ENCODE measurements at places on chromosomes 1 and 21.

GRCh38 chr1:27570784-27571183 lies 33.2 kb downstream of the AHDC1 start:
- DNase-seq, result no peak

DNA sequence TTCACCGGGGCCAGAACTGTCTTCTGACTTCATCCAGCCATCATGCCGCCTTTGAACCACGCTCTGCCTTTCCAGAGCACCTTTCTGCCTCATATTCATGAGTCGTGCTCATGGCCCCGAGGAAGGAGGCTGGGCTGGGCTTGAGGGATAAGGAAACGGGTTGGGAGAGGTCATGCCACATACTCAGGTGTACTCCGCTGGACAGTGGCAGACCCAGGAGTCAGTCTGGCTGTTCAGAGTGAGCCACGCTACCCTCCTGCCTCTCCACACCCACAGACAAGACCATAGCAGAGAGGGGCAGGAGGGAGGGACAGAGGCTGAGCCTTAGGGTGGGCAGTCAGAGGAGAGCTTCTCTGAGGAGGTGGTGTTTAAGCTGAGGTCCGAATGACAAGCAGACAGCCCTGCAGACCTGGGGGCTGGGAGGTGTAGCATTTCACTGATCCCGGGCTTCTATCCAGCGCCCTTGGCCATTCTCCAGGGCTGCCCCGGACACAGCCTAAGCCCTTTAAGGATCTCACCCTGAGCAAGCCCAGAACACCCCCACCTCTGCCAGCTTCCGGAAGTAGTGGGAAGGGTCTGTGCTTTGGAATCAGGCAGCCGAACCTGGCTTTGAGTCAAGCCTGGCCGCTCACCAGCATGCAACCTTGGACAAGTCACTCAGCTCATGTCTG lies 102.3 kb downstream of the LACTBL1 start:
- DNase-seq, result no peak

DNA sequence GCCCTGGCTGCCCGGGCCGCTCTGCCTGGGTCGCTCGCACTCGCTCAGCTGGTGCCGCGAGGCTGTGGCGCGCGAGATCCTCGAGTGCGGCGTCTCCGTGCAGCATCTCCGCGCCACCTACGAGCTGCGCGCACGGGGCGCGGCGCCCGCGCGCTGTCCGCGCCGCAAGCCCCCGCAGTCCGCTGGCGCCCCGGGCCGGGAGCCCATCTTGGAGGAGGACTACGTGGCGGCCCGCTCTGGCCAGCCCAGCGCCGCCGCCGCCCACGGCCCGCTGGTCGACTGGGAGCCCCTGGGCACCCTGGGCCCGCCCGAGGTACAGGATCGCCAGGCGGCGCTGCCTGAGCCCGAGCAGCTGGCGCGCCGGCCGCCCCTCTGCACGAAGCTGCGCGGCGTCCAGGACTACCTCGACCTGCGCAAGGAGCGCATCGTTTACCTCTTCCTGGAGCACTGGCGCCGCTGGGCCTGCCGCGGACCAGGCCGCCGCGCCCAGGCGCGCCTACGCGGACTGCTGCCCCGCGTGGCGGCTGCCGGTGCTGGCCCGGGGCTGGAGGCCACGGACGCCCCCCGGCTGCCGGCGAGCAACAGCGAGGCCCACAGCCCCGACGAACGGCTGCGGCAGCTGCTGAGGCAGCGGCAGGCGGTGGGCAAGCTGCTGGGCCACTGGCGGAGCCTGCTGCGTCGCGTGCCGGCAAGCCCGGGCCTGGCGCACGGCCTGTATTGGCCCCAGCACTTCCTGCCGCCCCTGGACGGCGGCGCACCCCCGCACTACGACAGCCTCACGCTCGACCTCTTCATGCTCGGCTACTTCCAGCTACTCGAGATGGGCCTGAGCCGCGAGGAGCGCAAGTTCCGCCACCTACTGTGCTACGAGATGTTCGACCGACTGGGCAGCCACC lies 10.9 kb downstream of the TNFRSF25 start:
- DNase-seq, result no peak

GRCh38 chr1:18452550-18452949 lies 28.2 kb upstream of the KLHDC7A start:
- DNase-seq, result peak; percentile 14

DNA sequence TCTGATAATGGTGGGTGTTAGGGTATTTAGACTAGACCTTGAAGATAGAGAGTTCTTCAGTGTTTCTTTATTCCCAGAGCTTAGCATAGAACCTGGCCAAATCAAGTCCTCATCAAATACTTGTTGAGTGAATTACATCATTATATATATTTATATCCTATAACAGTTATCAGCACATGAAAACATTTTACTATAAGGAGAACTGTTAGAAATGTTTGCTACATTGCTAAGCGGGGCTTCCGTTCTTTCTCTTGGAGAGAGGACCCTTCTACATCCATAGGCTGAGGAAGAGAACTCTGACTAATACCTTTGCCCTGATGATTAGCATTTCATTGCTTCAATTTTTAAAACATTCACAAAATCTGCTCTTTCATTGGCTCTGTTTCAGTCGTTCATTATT lies 66.5 kb upstream of the NBL1 start:
- no peak for DNase-seq

GRCh38 chr1:229819091-229819490 lies 193.0 kb downstream of the URB2 start:
- DNase-seq, result no peak

DNA sequence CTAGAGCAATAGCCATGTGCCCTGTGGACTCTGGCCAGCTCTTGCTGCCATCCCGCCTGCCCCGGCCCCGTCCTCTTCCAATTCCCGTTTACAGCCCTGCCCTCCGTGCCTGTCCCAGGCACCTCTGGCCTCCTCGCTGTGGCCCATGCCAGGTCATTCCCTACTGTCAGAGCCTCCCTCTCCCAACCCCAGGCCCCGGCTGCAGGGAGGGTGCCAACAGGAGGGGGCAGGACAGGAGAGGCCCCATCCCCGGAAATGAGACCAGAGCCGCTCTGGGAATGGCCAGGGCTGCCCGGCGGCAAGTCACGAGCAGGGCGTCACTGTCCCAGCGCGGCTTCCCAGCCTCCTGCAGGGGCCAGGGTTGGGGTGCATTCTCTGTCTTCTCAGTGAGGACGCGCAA lies 23.5 kb upstream of the TSPEAR start:
- DNase-seq, result no peak

Measured in HTR-8/SVneo (cell line).